ENCODE measurements at places on chromosomes 6 and 20.

GRCh38 chr6:113565306-113565705, 291.8 kb upstream of the MARCKS start:
- no peak for DNase-seq

GRCh38 chr20:6696001-6696400, 71.5 kb upstream of the BMP2 start:
- DNase-seq = no peak

- DNase-seq = no peak
Observed at GRCh38 chr6:149965194-149966020, 1.7 kb downstream of the ULBP1 start.

GRCh38 chr6:85580878-85581267, 12.8 kb downstream of the SNX14 start:
- DNase-seq = no peak

GRCh38 chr6:101396548-101397173, 3.2 kb downstream of the GRIK2 start:
- no peak for DNase-seq

- DNase-seq = no peak
Observed at GRCh38 chr6:15313367-15313766, 67.5 kb downstream of the JARID2 start.

GRCh38 chr6:32191696-32192607, 491 bp downstream of the GPSM3 start:
- no peak for DNase-seq

All from activated T-helper 9 cell treated with anti-CD3 and anti-CD28 coated beads, Interleukin-2, amount 50 U/mL, for 16 hours (primary cell).